ENCODE measurements at places on chromosomes 2 and 18.

- no peak for DNase-seq
These were observed 13.6 kb downstream of the SPEG start for GRCh38 chr2:219448099-219448775.

DNA sequence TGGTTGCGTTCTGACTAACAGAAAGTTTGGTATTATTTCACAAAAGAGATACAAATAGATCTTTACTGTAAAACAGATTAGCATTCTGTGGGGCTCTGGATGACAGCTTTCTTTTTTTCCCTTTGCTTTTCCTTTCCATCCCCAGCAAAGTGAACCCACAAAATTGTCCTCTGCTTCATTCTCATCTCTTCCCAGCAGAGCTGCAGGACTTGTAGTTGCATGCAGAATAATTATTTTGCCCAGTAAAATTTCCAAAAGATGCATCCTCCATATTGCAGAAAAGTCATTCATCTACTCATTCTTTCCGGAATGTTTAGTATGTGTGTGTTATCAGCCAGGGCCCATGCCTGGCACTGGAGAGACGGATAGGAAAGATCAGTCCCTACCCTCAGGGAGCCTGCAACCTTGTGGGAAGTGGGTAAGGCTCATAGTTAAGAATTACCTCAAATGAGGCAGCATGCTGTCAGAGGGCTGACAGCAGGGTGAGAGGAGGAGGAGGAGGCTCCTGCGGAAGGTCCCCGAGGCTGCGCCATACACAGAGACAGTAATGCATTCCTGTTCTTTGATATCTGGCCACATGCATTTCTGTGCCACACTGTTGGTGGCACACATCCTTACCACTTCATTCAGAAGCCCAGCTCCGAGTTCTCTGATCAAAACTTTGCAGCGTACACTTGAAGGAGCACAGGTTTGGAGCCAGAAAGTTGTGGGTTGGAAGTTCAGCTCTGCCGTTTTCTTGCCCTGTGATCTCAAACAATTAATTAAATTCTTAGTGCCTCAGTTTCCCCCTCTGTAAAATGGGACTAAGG is 225.4 kb downstream of the MYCN start:
- no peak for DNase-seq

DNA sequence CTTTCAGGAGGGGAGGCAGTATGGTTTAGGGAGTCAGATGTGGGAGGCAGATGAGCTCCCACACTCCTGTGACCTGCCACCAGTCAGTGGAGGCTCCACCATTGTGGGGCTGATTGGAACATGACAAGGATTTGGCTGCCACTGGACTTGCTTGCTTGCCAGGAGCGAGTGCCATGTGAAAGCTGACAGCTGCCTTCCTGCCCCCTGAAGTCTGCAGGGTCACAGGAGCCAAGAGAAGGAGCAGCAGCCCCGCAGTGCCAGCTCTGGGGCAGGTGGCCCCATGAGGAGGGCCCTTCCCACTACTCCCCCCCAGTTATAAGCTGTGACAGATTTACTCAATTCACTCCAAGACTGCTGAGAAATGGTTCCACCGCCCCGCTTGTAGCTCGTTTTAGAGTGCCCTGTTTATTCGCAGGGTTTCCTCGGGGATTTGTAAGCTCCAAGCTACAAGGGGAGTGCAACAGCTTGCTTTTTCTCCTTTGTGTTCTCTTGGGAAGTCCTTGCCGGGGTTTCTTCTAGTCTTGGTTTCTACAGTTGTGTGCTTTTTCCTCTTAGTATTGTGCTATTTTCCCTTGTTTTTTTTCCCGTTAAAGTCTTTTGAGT is 414.3 kb downstream of the MEIS1 start:
- DNase-seq = no peak

DNA sequence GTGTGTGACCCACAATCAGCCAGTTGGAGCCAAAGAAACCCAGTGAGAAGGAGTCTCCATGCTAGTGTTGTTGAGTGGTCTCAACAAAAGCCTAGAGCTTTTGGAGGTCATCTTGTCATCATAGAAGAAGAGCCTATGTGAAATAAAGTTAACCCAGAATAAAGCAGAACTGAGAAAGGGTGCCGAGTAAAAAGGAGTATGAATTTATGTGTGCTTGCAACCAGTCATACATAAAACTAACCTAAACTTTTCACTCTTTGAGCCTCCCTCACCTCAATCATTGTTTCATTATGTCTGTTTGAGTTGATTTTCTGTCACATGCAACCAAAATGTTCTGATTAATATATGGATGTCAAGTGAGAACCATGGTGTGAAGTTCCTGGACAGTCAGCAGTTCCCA is 599.3 kb upstream of the ZEB2 start:
- no peak for DNase-seq

DNA sequence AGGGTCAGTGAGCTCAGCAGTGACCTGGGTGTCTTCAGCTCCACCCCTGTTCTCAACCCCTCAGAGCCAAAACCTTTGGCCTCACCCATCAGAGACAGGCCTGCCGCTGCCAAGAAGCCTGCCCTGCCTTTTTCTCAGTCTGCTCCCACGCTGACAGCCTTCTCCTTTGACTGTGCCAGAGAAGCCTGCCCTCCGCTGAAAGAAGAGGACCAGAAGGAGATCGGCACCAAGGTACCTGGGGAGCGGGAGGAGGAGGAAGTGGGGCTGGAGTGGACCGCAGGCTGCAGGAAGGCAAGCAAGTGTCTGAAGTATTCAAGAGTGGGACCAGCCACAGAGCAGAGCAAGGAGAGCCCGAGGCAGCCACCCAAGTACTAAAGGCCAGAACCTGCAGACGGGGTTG is 33.2 kb downstream of the TOGARAM2 start:
- DNase-seq = no peak

All from KBM-7 (cell line).